ENCODE measurements at places on chromosomes 6 and 20. TPM values are rescaled to one million over a fixed set of nuclear protein-coding genes. Genes with fewer than 3 reads are reported as not detected.

The KCNB1 gene
- total RNA-seq = 3.5 TPM

The SLC4A11 gene
- total RNA-seq = 0.37 TPM

The LTB gene
- 2.1 TPM for total RNA-seq

The CASS4 gene
- 1.9 TPM for total RNA-seq

The PI16 gene
- total RNA-seq = 67.1 TPM

The FAM210B gene
- total RNA-seq = 31.2 TPM

The LY6G5C gene
- 0.37 TPM for total RNA-seq
